LNCaP clone FGC (cell line): ENCODE measurements at places on chromosomes 12 and 14.

- DNase-seq: no peak
These were observed 2.0 kb upstream of the NTF3 start for GRCh38 chr12:5429741-5430557.

DNA sequence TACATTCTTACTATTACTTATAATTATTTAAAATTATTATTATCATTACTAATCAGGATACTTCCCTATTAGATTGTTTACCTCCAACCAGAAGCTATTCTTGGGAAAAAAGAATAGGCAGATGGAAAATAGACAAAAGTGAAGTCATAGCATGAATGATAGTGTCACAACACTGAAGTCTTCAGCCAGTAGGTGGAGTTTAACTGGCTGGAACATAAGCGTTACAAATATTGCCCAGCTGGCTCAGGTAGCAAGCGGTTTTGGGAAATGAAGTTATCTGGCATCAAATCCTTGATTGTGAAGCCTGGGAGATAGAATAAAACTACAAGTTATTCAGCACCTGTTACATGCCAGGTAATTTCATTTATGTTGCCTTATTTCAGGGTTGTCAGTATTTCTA lies 762.9 kb downstream of the C12orf50 start:
- DNase-seq: peak; percentile 18

DNA sequence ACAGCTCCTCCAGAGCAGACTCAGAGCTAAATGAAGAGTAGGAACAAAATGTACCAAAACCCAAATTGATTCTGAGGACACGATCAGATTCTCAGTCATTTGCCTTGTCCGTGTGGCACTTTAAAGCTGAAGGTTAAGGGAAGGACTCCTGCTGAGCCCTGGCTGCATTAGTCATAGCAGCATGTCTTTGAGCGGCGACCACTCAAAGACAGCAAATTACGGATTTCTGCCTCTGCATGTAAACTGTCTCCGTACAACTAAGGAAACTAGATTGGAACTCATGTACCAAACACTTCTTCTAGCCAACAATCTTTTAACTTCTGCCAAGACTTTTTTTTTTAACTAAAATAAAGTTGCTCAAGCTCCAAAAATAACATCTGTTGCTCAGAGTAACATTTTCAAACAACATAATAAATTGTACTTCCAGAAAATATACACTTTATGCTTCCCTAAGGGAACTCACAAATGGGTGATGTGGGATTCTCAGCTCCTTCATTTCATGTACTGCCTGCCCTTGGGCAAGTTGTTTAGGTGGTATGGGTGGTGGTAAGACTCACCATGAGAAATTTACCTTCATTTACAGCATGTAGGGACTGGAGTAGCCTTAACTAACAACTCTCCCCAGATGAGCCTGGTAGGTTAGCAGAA lies 56.1 kb downstream of the RERG start:
- DNase-seq: no peak

DNA sequence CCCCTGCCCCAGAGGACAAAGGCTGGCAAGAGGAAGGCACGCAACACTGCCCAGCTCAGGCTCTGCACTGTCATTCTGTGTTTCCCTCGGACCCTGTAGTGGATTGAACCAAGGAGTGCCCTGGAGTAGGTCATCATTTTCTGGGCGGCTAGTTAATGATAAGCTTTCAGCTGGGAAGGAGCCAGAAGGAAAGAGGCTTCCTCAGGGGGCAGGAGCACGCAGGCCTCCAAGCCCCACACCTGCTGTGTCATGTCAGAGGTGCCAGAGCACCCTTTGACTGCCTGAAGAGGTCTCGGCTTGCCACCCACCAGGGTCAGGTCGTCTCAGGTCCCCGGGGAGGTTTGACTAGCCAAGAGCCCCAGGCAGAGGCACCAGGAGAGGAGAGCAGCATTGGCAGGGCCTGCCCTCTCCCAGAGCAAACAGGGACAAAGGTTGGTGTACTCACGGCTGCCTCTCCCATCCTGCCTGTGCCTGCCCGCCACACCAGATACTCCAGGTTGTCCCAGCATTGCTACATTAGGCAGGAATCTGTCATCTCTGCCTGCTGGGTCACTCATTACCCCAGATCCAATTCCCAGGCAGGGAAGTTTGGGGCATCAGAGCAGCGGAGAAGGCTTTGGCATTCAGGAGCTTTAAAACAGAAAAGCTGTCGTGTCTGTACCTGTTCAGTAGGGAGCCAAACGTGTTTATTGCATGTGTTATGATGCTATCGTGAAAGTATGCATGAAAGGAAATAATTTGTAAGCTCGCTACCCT lies 33.5 kb upstream of the ATP2A2 start:
- no peak for DNase-seq

- no peak for DNase-seq
These were observed 48.2 kb downstream of the ATF7 start for GRCh38 chr12:53577941-53578352.

DNA sequence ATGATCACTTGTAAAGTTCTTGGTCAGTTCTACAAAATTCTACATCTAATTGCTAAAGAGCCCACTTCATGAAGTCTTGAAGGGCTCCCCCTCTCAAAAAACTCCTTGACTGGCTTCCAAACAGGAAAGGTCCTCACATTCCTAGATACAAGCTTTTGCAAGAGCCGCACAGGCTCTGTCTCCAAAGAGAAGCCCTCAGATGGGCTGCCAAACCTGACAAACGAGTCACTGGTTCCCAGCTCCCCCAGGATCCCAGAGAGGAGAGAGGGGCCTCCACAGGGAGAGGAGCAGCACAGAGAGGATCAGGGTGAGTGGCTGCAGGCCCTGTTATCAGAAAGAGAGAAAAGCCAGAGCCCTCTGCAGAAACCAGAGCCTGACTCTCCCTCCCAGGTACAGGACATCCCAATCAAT lies 5.8 kb downstream of the NID2 start:
- no peak for DNase-seq

DNA sequence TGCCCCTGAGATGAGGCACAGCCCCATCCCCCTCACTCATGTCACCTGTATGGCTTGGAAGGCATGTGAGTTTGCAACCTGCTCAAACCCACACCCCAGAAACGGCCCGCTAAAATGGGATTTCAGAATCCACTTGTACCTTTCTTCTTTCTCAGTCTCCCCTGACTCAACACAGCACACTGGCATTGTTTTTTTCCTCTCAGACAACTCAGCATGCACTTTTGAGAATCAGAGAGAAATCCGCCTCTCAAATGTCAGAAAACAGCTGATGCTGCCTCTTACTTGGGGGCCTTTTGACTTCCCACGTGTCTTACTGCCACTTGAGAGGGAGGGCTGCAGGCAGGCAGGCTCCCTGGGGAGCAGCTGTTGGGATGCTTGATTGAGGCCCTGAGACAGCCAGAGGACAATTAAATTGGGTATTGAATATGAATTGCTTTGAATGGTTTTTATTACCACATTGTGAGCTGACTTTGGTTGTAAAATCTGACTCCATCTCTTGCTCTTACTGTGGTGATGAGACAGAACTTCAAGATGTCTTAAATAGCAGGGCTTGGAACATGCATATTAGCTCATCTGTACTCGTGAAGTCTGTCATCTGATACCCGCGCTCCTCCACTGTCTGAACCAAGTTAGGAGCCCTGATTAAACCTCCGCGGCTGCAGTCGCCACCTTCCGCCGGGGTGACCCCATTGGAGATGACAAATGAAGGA lies 96.6 kb downstream of the APAF1 start:
- DNase-seq: no peak

DNA sequence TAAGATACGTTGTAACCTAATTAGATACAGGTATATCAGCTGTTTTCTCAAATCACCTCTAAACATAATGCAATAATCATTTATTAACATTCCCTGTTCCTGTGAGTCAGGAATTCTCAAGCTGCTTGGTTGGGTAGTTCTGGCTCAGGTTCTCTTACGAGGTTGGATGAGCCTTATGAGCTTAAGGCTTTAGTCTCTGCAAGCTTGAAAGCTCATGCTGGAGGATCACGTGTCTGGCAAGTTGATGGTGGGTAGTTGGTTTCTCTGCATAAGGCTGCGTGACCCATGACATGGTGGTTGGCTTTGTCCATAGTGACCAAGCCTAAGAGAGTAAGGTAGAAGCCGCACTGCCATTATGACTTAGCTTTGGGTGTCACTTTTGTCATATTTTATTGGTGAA lies 62.0 kb downstream of the PLEKHA5 start:
- DNase-seq: no peak

DNA sequence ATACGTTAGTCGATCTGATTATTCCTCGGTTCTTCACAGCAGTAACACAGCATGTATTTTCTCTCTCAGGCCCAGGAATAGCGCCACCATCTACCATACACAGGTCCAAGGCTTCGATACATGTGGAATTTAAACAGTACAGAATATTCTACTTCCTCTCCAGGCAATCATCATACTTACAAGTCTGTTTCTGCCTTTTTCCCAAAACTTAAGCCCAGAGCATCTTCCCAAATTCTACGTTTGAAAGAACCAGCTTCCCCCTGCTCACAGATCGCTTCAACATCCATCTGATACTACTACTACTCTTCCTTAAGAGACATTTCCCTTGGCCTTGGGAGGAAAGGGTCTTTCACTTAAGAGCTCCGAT lies 626 bp downstream of the TXNDC16 start:
- DNase-seq: no peak

GRCh38 chr14:33598582-33598981 lies 352.3 kb downstream of the EGLN3 start:
- DNase-seq: no peak

DNA sequence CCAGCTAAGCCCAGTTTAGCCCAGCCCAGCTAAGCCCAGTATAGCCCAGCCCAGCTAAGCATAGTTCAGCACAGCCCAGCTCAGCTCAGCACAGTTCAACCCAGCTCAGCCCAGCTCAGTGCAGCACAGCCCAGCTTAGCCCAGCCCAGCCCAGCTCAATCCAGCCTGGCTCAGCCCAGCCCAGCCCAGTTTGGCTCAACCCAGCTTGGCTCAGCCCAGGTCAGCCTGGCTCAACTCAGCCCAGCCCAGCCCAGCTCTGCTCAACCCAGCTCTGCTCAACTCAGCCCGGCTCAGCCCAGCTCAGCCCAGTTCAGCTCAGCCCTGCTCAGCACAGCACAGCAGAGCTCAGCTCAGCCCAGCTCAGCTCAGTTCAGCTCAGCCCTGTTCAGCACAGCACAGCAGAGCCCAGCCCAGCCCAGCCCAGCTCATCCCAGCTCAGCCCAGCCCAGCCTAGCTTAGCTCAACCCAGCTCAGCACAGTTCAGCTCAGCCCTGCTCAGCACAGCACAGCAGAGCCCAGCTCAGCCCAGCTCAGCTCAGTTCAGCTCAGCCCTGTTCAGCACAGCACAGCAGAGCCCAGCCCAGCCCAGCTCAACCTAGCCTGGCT lies 330.9 kb downstream of the TMEM121 start:
- no peak for DNase-seq

- no peak for DNase-seq
These were observed 323.5 kb downstream of the DAD1 start for GRCh38 chr14:22265319-22266141.

DNA sequence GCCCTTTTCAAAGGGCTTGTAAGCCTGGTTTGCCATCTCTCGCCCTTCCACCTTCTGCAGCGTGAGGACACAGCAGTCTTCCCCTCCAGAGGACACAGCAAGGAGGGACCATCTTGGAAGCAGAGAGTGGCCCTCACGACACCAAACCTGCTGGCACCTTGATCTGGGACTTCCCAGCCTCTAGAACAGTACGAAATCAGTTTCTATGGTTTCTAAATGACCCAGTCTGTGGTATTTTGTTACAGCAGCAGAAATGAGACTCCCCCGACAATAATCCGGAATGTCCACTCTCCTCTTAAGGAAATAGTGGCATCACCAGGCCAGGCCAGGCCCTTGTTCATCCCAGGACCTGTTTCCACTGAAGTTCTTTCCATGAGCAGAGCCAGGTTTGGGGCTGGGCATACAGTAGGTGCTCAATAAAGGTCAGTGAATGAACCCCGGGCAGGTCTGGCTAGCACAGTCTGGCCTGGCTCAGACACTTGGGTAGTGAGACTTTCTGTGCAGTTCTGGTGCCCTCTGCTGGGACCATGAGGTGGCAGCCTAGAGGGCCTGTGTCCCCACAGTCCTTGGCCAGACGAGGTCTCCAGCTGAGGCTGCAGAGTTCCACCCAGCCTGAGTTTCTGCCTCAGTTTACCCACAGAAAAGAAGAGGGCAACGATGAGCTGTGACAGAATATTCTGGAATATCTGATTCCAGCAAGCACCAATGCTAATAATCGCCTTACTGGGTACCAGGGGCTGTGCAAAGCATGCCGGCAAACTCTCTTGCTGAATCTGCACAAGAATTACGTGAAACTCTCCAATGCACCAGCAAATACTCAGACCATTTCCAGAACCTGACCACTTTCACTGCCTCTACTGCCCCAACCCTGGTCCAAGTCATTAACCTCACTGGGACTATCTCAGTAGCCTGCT lies 14.0 kb downstream of the ABCB9 start:
- peak; percentile 26 for DNase-seq
